IMR-90 (cell line): ENCODE measurements at places on chromosomes 7 and 10. TPM values are rescaled to one million over a fixed set of nuclear protein-coding genes. Genes with fewer than 3 reads are reported as not detected.
A peak's percentile ranks its signal among the peaks of the same experiment; 100 is the strongest.

GRCh38 chr10:50961297-50961696, 75.9 kb upstream of the A1CF start:
- H3K4me3 ChIP-seq, result no peak overlapping the region
- no peaks in the 10 kb centered on the region for H3K27me3 ChIP-seq
- no peaks in the 10 kb centered on the region for H3K4me1 ChIP-seq
- H3K27ac ChIP-seq, result no peak overlapping the region

DNA sequence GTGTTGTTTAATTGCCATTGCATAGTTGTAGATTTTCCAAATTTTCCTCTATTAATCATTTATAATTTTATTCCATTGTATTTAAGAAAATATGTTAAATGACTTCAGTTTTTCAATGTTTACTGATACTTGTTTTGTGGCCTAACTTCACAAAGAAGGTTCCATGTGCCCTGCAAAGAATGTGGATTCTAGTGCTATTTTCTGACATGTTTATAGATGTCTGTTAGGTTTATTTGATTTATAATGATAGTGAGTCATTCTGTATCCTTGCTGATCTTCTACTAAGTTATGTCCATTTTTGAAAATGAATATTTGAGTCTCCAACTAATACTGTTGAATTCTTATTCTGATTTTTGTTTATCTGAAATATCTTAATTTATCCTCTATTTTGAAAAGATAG, 369.0 kb downstream of the MAGI2 start:
- H3K27me3 ChIP-seq, result no peaks in the 10 kb centered on the region
- H3K36me3 ChIP-seq, result no peaks in the 10 kb centered on the region
- peak; percentile 33 for DNase-seq
- no peak overlapping the region for H3K4me3 ChIP-seq
- no peaks in the 10 kb centered on the region for H3K4me1 ChIP-seq

DNA sequence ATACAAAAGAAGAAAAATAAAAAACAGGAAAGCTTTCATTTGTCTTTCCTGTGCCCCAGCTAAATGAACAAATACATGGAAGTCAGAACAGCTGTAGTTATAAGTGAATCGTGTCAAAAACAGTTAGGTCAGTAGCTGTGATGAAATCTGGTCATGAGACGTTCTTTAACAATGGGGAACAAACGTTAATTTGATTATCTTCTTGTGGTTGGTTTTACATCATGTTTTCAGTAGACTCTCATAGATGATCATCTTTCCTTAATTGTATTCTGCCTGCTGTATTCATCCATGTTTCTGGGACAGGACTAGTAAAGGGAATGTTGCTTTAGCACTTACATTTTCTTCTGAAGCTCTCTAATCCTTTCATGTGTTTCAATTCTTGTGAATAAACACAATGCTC, 97.0 kb downstream of the PCLO start:
- H3K27me3 ChIP-seq, result no peaks in the 10 kb centered on the region
- H3K36me3 ChIP-seq, result no peaks in the 10 kb centered on the region
- no peak overlapping the region for H3K4me3 ChIP-seq
- no peak for DNase-seq

DNA sequence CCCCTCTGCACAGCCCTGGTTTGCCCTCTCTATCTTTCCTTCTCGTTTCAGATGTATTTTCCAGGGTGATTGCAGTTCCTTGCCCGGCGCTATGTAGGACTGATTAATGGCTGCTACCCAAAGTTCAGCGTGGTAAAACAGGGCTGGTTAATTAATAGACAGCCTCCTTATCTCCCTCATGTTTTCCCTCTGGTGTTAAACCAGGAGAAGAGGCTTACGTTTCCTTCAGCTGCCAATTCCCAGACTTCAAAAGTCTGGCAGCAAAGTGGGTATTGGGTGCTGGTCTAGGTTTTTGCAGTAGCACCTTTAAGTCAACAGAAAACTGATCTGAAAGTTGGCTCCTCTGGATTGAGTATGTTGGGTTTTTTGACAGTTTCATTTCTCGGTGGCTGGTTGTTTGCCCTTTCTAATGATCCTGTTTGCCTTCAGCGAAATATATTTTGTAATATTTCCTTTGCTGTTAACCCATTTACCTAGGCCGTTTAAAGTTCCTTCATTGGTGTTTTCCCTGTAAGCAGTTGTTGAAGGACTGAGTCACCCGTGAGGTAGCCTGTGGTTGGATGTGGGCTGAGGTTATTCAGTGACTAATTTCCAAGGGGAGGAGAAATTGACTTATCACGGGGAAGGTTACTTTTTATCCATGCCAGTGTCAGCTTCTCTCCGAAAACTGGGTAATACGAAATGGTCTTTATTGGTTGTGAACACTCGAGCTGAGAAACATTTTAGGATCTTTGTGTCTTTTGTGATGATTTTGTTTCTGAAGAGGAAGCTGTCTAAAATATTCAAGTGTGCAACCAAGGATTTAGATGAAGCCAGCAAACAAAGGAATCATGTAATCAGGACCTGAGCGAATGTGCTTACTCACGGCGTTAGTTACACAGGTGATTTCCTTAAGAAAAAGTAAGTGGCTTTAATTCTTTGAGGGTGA, 257.2 kb downstream of the KIAA1217 start:
- peak; percentile 96 for DNase-seq
- H3K4me3 ChIP-seq, result peak overlapping the region; percentile 81
- no peaks in the 10 kb centered on the region for H3K27me3 ChIP-seq
- peak overlapping the region; percentile 72 for H3K27ac ChIP-seq
- no peaks in the 10 kb centered on the region; the same call in 1 of the 2 replicates for H3K36me3 ChIP-seq

DNA sequence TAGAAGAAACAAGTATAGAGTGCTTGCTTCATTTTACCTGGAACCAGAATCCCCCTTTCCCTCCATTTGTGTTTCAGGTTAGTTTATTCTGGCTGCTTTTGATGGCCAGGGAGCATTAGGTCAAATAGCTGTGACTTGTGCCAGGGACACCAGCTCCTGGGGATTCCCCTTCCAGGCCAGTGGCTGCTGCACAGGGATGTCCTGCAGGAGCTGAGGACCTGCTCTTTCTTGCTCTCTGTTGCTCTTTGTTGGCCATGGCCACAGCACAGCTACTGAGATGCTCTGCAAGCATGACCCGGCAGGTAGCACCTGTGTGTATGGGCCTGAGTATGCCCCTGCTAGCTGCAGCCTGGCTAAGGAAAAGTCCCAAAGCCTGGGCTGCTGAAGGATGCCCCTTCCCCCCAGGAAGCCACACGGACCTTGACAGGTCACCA, 208.9 kb downstream of the EBF3 start:
- no peaks in the 10 kb centered on the region for H3K4me1 ChIP-seq
- no peak for DNase-seq
- H3K36me3 ChIP-seq, result peaks cover 8% of the 10 kb centered on the region; the same call in 1 of the 2 replicates
- H3K27me3 ChIP-seq, result no peaks in the 10 kb centered on the region

Gene BICC1
- 5.1 and 5.7 TPM in 2 replicates for polyA plus RNA-seq

Gene ATRNL1
- 0.13 and 0.19 TPM in 2 replicates for polyA plus RNA-seq

Gene ADK
- polyA plus RNA-seq, result 24.0 and 30.6 TPM in 2 replicates

Gene TWIST1
- 36.6 and 42.3 TPM in 2 replicates for polyA plus RNA-seq
